ENCODE measurements at places on chromosomes 4 and X.

DNA sequence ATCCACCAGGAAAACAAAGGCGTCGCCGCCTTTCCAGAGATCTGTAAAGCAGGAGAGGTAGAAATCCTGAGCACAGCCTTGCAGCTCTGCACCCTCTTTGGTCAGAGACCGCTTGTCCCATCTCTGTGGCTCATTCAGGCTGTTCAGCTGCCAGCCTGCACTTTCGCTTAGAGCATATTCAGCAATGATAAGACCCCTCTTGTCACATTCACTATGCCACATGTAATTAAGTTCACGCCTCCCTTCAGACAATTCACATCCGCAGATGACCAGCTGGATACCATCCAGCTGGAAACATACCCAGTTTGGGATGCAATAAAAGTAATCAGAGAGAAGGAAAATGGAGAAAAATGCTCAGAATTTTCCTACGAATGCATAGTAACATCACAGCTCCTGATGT, 335.4 kb downstream of the UNC5C start:
- no peak for DNase-seq

GRCh38 chr4:175633310-175633709, 178.8 kb downstream of the GPM6A start:
- no peak for DNase-seq

DNA sequence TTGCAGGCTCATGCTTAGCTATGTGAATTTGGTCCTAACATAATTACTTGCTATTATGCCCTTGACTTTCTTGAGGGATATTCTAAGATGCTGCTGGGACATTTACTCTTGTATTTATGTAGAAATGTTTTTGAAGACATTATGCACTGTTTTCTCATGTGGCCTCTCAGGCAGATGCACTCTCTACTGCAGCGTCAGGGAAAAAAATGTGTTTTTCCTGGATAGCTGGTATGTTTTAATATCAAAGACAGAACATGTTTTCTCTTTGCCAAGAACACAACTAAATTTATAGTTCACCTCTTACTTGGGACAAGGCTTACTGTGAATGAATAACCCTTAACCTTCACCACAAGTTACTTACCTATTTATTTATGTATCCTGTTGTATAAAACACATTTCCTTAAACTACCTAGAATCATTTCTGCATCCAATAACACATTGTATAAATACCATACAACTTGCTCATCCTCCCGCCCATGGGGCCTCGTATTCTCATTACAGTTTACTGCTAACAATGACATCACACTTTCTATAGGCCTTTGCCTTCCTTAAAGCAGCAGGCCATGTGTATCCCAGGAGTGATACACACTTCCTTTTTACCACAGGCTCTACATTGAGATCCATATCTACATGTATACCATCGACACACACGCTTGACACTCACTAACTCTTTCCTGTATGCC, 178.7 kb downstream of the SLIT2 start:
- DNase-seq = no peak

DNA sequence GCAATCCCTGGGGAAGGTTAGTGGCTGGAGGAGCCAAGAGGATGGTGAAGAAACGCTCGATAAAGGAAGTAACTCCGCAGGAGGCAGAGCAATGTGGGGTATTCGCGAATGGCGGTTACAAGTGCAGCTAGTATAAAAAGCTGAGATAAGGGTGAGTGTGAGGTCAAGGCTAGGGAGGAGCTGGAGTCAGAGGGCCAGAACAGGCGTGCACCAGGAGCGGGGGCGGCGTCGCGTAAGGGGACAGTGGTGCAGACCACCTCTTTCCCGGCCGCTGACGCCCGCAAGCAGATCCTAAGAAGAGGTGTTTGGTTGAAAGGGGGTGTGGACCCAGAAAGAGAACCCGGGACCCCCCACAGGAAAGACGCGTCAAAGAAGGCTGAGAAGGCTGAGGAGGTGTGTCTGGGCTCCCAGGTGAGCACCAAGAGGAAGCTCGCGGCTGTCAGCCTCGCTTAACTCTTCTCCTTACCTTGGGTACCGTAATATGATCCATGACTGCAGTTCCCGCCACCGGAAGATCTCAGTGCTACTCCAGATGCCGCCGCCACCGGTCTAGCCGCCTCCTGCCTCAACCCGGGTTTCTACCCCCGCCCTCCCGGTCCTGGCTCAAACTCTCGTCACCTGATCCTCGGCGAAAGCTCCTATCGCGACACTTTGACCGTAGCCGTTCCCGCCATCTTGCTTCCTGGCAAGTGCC, at the start of gene MTMR8:
MTMR8 (minus strand) TSS at position 579 of the 694 bp plus-strand sequence; CDS start at position 490, 89 bp downstream.
- DNase-seq = peak; percentile 19

- DNase-seq = no peak
Observed at GRCh38 chrX:54785901-54786300, 12.2 kb downstream of the ITIH6 start.

DNA sequence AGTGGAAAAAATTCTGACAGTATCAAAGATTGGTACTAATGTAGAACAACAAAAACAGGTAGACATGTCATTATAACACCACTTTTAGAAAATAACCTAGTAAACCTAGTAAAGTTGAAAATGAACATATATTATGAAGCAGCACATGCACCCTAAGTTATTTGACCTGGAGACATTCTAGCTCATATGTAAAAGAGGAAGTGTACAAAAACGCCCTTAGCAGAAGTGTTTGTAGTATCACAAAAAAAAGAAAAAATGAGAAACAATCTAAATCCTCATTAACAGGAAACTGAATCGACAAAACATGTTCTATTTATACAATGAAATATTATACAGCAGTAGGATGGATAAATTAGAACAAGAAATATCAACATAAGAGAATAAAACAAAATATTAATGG, 318.9 kb upstream of the PPP1R2C start:
- DNase-seq = no peak

- DNase-seq = no peak
Observed at GRCh38 chr4:20084488-20084887, 167.2 kb upstream of the SLIT2 start.

- no peak for DNase-seq
Observed at GRCh38 chr4:148238086-148238485, 204.1 kb downstream of the NR3C2 start.

DNA sequence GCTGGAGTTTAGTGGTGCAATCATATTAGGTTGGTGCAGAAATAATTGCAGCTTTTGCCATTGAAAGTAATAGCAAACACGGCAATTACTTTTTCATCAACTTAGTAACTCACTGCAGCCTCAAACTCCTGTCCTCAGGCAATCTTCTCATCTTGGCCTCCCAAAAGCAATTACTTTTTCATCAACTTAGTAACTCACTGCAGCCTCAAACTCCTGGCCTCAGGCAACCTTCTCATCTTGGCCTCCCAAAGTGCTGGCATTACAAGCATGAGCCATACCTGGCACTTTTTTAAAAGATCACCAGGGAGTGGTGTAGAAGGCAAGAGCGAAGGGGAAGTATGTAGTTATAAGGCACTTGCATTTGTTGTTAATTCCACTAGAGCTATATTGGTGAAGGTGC, 491.1 kb upstream of the ADGRL3 start:
- no peak for DNase-seq

- peak; percentile 32 for DNase-seq
Observed at GRCh38 chrX:47836164-47837072, at the start of gene ZNF81. Gene ZNF81 (plus strand): TSS chrX:47836902. CDS start chrX:47846268, 9,366 bp downstream.

GRCh38 chrX:51955200-51955599, 61.8 kb downstream of the MAGED1 start:
- no peak for DNase-seq

DNA sequence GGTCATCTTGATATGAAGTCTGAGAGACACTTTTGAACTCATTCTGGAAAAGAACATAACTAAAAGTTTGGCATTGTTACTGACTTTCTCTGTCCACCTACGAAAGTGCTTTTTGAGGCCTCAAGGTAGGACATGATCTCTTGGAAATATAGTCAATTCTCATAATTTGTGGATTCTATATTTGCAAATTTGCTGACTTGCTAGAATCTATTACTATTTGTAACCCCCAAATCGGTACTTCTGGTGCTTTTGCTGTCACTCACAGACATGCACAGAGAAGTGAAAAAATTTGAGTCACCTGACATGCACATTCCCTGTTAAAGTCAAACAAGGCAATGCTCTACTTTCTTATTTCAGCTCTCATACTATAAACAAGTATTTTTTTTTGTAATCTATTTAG, 35.6 kb downstream of the TSPAN7 start:
- no peak for DNase-seq

DNA sequence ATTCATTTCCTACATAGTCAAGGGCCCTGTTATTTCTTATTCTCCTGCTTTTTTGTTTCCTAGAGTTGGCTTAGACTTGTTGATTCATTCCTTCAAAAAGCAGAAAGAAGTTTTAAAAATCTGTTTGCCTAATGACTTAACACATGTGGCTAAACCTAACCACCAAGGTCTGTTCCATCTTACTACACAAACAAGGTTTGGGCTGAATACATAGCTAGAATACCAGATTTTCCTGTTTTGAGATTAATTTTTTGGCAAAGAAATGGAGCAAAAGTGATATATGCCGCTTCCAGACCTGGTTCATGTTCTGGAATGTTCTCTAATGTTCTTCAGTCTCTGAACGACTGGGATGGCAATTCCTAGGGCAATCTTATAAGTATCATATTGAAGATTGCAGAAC, 7.4 kb upstream of the CAMK2D start:
- DNase-seq = no peak

DNA sequence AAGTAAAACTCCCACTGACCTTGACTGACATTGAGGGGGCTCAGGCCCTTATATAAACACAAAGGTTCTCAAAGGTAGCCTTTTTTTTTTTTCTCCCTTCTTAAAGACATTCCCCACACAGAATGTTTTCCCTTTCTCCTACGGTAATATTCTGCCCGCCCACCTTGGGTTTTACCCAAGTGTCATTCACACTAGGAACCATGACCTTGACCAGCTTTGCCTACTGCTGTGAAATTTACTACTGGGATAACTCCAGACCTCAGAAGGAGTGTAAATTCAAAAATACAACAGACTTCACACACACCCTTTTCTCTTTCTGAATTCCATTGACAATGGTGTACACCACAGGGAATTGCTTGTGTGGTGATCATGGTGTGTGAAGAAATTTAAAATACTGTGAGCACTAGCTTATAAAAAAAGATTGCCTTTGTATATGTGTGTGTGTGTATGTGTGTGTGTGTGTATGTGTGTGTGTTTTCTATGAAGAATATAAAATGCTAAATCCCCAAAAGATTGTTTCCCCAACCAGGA, 589.5 kb upstream of the FTHL17 start:
- DNase-seq = no peak

DNA sequence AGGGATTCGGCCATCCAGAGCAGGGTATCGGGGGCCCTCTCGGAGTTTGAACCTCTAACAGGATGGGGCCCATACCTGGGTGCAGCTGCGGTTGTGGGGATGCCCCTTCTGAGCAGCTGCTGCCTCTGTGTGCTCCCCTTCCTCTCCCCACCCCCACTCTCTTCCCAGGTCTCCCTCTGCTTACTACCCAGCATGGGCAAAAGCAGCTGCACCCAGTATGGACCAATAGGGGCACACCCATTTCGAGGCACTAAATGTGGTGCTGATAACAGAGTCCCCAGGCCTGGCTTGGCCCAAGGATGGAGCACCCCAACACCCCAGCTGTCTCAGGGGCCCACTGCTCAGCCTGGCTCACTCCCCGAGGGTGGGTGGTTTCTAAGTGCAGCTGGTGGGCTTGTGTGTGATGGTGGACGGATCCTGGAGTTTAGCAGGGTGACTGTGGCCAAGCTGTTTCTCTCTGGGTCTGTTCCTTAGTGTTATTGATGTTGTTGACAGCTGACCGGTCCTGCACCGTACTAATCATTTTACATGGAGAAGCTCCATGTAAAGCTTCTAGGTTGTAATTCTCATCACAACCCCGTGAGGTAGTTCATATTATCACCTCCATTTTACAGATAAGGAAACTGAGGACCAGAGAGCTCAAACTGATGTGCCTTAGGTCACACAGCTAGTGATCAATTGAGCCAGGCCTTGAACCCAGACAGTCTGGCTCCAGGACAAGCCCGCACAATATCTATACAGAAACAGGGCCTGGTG, 13.1 kb upstream of the KIAA0232 start:
- DNase-seq = no peak

GRCh38 chrX:132442691-132443090, 46.1 kb downstream of the MBNL3 start:
- DNase-seq = no peak

DNA sequence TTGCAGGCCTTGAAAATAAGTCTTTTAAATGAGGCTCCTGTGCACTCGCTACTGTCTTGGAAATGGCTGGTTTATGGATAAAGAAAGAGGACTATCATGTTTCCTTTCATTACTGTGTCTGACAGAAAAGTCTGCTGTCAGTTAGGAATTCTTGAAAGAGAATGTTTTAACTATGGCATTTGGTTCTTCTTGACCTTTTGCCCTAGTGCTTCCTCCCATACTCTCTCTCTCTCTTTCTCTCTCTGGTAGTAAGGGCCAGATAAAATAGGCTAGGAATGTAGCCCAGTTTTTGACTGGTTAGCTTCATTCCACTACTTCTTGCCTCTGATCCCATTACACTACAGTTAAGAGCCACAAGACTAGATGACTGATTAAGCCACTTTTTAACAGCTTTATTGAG, 29.8 kb downstream of the YY2 start:
- DNase-seq = no peak

- DNase-seq = no peak
Observed at GRCh38 chr4:72966652-72967051, 102.9 kb downstream of the COX18 start.

DNA sequence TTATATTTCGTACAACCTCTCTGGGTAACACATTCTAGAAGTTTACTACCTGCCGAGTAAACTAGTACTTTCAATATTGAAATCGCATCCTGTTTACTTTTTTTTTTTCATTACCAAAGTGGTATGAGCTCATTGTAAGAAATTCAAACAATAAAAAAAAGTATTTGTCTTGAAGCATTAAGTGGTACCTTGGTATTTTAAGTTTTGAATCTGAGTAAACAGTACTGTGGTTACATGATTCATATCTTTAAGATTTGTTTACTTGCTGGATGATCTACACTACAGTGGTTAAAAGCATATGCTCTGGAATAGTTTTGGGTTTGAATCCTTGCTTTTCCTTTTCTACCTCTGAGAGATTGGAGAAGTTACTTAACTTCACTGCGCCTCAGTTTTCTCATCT, 3.8 kb upstream of the MMGT1 start:
- no peak for DNase-seq

DNA sequence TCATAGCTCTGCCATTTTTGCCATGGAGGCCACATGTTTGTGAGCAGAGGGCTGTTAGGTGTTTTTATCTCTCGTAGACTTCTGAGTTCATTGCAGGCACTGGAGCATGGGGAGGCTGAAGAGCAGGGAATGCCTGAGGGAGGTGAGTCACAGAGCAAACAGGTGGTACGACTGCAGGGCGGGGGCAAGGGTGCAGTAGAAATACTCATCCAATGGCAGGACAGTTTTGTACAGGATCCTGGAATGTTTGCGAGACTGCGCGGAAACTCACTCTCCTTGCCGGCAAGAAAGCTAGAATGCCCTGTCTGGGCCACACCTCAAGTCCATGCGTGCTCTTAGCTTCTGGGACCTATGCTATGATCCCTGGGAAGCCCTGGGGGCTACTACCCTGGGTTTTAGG, 20.0 kb upstream of the VCX2 start:
- DNase-seq = no peak

GRCh38 chr4:154014407-154015321, 225.8 kb upstream of the SFRP2 start:
- DNase-seq = no peak

- DNase-seq = no peak
Observed at GRCh38 chrX:148159796-148160195, 178.7 kb downstream of the FMR1NB start.

- DNase-seq = no peak
Observed at GRCh38 chr4:61177367-61177766, 22.8 kb upstream of the ADGRL3 start.

Measured in D721Med (cell line).